Epithelial cell of alveolus of lung (primary cell): ENCODE measurements at places on chromosomes 7 and 10. TPM values are rescaled to one million over a fixed set of nuclear protein-coding genes. Genes with fewer than 3 reads are reported as not detected.

The GATA3 gene
- total RNA-seq: 0.08 and 0.26 TPM in 2 replicates

The DKK1 gene
- 5.9 and 35.4 TPM in 2 replicates for total RNA-seq

The FAM131B gene
- 3.1 and 3.9 TPM in 2 replicates for total RNA-seq

The FAM25C gene
- total RNA-seq: not detected in 2 replicates

The MACROH2A2 gene
- 30.7 and 42.5 TPM in 2 replicates for total RNA-seq

The TMEM176A gene
- total RNA-seq: 19.9 TPM in 1 of 2 replicates, not detected in the other

The CFAP69 gene
- 1.3 and 3.5 TPM in 2 replicates for total RNA-seq
